ENCODE measurements at places on chromosomes 16 and 17. TPM values are rescaled to one million over a fixed set of nuclear protein-coding genes. Genes with fewer than 3 reads are reported as not detected.

Gene PROCA1
- 0.96 TPM for total RNA-seq

Gene KRTAP9-2
- not detected for total RNA-seq

Gene SMG6
- total RNA-seq: 23.1 TPM

Gene TBC1D3G
- total RNA-seq: not detected

- no peak overlapping the region for H3K4me3 ChIP-seq
- H3K4me1 ChIP-seq: peaks cover 17% of the 10 kb centered on the region
- no peaks in the 10 kb centered on the region for H3K36me3 ChIP-seq
- H3K27me3 ChIP-seq: no peaks in the 10 kb centered on the region
These were observed 88.0 kb upstream of the CBX4 start for GRCh38 chr17:79927136-79927661.

DNA sequence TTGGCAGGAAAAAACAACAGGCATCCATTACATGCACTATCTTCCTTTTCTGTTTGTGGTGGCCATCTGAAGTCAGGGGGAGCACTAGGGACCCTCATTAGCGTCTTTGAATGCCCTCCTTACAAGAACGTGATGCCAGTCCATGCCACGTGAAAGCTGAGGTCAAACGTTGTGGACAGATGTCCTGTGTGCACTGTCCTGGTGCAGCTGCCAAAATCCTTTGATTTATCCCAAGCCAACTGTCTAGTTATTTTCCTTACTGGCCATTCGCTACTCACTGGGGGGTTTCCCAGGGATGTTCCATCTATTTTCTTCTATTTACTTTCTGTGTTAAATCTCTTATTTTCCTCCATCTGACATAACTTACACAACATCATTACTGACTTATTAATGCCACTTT lies 135.7 kb downstream of the ABCA8 start:
- no peaks in the 10 kb centered on the region for H3K27me3 ChIP-seq
- DNase-seq: no peak
- no peaks in the 10 kb centered on the region for H3K36me3 ChIP-seq
- H3K27ac ChIP-seq: no peak overlapping the region
- H3K4me3 ChIP-seq: no peak overlapping the region

- no peaks in the 10 kb centered on the region for H3K36me3 ChIP-seq
- no peak overlapping the region for H3K27ac ChIP-seq
- no peak overlapping the region for H3K4me3 ChIP-seq
- 0 out of 2 replicates have a peak, but pooled peaks cover under 1% of the 10 kb centered on the region for H3K4me1 ChIP-seq
- peaks cover 27% of the 10 kb centered on the region for H3K27me3 ChIP-seq
These were observed 159.6 kb downstream of the HAPSTR1 start for GRCh38 chr16:9251026-9251425.

DNA sequence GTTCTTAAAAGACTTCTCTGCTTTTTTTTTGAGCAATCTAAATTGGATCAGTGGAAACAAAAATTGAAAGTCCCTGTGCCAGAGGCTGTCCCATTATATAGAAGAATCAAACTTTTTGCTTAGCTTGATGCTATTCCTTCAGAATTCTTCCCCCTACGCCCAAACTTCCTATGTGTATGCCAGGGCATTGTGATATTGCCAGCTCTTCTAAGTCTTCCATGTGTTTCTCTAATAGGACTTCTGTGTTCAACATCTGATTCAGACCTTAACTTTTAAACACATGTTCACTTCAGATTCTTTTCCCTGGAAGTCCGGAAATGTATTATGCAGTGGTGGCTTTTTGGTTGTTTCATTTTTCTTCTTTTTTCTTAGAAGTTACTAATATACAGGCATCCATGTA lies 18.7 kb downstream of the PTRH2 start:
- H3K4me1 ChIP-seq: no peaks in the 10 kb centered on the region
- H3K4me3 ChIP-seq: no peak overlapping the region
- H3K36me3 ChIP-seq: peaks cover 76% of the 10 kb centered on the region
- no peaks in the 10 kb centered on the region for H3K27me3 ChIP-seq
- no peak for DNase-seq
- H3K27ac ChIP-seq: no peak overlapping the region

- peaks cover 7% of the 10 kb centered on the region for H3K4me1 ChIP-seq
- no peak for DNase-seq
- H3K27me3 ChIP-seq: no peaks in the 10 kb centered on the region
- H3K4me3 ChIP-seq: peak overlapping the region; percentile 67
- H3K27ac ChIP-seq: no peak overlapping the region
- no peaks in the 10 kb centered on the region for H3K36me3 ChIP-seq
These were observed 1.7 kb downstream of the KCNJ12 start for GRCh38 chr17:21377705-21378396.
